NCI-H1417 treated with DMSO at 0.1 percent for 48 hours (cell line): ENCODE measurements at places on chromosomes 5 and 9.

DNA sequence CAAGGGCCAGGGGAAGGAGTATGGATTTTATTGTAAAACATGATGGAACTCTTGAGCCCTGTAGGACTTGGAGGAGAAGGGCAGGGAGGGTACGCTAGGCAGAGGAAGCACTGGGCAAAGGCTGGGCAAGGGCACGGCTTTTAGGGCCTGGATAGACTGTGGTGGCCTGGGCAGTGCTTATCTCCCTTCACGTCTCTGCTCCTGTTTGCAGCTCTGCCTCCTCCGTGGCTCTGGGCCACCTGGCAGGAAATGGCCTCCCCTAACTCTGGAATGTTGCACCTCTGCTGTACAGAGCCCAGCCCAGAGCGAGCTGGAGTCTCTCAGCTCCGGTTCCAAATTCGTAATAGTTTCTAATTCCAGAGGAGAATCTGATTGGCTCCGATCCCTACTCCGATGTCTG, 12.2 kb upstream of the STC2 start:
- DNase-seq, result no peak

DNA sequence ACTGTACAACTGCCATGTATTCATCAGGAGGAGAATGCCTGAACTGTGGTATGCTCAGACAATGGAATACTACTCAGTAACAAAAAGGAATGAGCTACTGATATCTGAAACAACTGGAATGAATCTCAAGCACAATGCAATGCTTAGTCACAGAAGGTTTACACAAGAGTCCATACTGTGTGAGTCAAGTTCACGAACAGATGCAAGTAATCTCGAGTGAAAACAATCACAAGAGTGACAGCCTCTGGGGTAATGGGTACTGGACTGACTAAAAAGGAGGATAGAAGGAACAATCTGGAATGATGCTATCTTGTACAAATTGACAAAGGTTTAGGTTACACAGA, 19.5 kb upstream of the GOLGA1 start:
- DNase-seq, result no peak

DNA sequence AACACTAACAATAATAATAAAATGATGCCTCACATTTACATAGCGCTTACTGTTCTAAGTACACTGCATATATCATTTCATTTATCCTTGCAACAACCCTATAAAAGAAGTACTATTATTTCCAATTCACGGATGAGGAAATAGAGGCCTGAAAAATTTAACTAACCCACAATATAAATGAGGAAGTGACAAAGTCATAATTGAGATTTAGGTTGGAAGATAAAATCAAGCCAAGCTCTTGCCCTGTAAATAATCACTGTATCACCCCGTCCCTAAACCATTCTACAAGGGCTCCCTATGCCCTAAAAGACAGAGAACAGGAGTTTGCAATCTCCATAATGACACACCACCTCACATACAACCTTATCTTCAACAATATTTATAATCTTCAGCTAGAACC, 49.6 kb downstream of the STRBP start:
- DNase-seq, result no peak

DNA sequence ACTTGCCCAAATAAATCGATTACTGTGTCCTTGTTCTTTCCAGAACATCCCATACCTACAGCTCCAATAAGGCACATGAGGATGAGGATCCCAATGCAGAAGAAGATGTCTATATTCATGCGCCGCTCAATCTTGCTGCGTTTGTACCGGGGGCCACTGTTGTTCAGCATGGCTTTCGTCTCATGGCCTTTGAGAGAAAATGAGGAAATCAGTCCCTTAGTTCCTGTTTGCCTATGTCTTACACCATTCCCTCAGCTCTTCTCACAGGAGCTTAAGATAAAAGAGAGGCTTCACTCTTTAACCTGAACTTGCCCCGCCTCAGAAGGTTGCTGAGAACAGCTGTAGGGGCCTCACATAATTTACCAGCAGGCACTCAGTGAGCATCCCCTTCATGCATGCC, 211.6 kb downstream of the ATP10B start:
- DNase-seq, result no peak

GRCh38 chr5:157518963-157519362, 56.6 kb downstream of the ADAM19 start:
- no peak for DNase-seq

DNA sequence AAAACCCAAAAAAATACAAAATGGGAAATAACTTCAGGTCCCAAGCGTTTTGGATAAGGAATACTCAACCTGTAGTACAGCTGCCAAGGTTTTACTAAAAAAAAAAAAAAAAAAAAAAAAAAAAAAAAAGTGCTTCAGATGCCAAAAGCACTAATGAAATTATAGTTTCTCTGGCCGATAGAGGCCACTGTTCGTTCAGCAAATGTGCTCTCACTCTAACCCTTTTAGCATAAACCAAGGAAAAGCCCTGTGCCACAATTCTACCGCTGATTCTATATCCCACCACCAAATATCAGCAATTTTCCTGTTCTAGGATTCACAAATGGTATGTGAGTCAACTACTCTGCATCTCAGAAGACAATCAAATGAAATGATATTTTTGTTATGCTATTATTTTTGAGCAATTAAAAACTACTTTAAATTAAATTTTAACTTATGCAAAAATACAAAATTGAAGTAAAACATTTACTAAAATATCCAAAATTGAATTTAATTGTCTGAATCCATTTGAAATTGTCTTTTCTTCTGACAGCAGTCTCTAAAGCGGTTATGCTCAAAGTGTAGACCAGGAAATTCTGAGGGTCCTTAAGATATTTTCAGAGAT, 79.8 kb downstream of the RICTOR start:
- no peak for DNase-seq

GRCh38 chr5:19880859-19881436, 107.1 kb downstream of the CDH18 start:
- peak; percentile 99 for DNase-seq

- no peak for DNase-seq
These were observed 71.7 kb upstream of the TNC start for GRCh38 chr9:115189686-115190085.

DNA sequence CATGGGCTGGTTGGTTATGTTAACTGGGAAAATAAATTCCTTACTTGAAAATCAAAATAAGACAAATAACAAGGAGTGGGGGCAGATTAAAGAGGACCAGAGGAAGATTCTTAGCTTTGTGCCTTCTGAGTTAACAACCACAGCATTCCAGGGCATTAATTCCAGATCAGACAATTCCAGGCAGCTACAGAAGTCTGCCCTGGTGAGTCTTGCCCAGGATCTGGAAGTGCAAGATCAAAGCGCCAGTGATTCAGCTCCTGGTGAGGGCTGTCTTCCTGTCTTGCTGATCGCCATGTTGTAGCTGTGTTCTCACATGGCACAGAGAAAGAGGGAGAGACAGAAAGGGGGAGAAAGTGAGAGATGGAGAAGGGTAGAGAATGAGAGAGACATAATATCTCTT, 65.6 kb downstream of the ANXA2R start:
- no peak for DNase-seq

GRCh38 chr5:52077941-52078815, 694.9 kb downstream of the ISL1 start:
- no peak for DNase-seq

DNA sequence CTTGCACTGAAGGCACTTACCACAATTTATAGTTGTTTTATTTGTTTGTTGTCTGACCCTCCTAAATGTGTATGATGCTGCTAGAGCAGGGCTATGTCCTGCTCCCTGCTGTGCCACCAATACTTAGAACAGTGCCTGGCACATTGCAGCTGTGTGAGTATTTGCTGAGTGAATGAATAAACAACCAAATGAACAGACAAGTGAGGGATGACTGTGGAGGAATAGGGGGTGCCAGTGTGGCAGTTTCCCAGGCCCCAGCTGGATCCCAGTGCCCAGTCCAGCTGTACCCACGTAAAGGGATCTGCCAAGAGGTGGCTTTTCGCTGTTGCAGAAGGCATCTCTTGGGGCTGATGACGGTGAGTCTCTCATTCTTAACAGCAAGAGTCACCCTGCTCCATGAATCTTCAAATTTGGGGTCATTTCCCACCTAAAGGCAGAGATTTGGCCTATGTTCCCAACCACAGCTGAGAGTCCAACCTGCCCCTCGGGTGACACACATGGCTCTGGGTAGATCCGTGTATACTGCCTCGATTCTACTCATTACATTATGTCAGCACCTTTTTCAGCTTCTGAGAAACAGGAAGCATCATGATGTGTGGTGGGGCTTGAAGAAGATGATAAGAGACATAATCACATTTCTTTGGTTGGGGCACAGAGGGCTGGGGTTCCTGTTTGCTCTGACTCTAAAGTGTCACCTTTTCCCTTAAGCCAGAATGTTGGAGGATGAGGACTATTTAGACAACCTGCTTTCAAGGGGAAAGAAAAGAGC, 14.3 kb downstream of the IL5 start:
- no peak for DNase-seq

- DNase-seq, result no peak
These were observed 332.9 kb upstream of the CCNG1 start for GRCh38 chr5:163104464-163104863.

DNA sequence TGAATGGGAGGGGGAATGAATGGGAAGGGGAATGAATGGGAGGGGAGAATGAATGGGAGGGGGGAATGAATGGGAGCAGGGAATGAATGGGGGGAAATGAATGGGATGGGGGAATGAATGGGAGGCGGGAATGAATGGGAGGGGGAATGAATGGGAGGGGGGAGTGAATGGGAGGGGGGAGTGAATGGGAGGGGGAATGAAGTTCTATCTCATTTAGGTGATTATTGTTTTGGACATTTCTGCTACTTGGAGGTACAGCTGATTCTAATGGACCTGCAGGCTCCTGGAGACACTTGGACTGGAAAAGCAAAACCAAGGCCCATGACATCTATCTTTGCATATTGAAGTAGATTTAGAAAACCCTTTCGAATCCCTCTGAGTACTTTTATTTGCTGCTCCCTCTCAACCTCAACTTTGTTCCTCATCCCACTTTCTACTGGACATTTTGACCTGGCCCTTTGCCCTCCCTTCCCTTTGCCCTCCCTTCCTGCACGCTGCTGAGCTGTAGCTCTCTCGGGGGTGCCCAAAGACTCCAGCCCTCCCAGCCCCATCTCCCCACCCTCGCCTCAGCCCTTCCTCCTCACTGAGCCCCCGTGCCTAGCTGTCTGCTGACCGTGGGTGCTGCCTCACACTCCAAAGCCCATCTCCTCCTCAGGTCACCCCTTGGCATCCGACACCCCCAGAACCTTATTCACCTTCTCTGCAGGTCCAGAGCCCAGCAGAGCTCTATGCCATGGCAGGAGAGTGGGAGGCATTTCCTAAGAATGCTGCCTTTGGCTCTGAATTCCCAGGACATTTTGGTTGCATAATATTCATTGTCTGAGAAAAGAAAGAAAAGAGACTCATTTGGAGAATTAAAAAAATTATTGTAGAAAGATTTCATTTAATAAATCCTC, 19.9 kb upstream of the LPCAT1 start:
- no peak for DNase-seq

GRCh38 chr5:169374761-169375160, 73.8 kb upstream of the SLIT3 start:
- no peak for DNase-seq

GRCh38 chr9:93292288-93292615, 108.3 kb downstream of the WNK2 start:
- DNase-seq, result no peak

DNA sequence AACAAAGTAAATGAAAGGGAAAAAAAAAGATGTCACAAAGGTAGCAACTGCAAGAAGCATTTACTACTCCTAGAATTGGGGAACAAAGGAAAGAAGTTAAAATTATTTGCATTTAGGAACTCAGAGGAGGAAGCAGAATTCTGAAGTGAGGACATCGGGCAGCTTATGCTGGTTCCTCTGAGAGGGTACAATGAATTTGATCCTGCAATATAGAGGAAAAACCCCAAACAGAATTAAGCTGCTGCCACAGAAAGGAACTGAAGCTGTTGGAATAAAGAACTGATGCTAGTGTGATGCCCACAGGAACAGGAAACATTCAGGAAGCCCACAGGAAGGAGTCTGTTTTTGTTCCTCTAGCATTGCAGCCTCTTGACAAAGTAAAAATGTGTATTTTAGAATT, 22.3 kb upstream of the TBCA start:
- DNase-seq, result no peak

GRCh38 chr5:144142139-144142823, 28.2 kb downstream of the YIPF5 start:
- DNase-seq, result no peak

DNA sequence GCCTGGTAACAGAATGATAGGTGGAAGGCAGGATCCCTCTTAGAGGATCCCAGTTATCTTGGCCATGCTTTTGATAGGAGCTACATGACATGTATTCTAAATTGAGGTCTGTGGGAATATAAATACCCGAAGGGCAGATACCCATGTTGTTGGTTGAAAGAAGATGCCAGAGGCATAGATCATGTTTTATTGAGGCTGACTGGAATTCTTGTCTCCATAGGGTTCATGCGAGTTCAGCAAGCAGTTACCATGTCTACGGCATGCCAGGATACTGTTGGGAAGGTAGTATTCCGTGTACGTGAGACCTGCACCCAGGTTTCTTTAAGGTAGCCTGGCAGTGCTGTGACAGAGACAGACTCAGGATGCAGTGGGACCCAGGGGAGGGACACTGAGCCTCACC, 230.7 kb downstream of the NR3C1 start:
- no peak for DNase-seq

DNA sequence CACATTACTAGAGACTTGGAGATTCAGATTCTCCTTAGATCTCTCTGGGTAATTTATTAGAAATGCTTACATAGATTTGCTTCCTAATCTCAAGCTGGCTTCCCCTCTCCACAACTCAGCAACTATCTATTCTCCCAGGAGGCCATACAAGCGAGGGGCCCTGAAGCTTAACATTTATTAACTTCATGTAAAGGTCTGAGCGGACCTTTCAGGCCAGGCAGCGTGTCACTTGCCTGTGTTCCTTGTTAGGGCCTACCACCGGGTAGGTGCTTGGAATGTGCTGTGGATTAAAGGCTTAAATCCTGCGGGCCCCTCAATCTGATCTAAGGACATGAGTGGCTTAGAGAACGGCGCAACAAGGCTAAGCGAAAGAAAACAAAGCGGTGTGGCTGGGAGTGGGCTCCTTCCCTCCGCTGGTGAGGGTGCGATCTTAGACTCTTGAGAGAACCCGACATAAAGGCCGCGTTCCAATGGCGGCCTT, 712 bp upstream of the HSPA4 start:
- no peak for DNase-seq

GRCh38 chr9:27924502-27924901, 351.2 kb upstream of the C9orf72 start:
- DNase-seq, result no peak

DNA sequence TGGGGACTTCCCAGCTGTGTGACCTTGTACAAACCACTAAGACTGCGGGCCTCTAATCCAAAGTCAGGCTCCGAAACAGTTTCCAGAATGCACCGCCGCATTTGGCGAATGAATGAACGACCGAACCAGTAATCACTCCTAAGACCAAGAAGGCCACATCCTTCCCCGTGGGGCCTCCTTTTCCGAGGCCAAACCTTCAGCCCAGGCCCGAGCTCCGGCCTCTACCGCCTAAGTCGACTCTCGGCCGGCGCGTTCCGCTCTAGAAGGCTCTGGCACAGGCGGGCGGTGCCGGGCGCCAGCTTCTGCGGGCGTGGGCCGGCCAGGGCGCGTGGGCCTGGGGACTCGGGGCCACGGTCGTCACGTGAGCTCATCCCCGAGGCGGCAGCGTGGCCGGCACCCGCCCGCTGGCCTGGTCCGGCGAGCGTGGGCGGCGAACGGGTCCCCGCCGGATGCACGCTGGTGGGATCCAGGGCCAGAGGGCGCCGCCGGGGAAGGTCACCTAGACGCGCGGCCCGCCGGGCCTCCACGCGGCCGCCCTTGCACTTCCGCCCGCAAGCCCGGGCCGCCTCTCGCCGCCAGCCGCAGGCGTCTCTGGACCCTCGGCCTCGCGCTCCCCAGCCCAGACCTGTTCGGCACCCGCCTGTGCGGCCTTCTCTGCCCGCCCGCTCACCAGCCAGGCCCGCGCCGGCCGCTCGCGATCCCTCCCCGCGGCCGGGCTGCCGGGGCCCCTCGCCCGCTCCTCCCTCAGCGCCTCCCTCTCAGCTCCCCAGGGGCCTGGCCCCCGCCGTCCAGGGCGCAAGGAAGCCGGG, 754 bp downstream of the VDAC1 start:
- DNase-seq, result no peak
